ENCODE measurements at places on chromosomes 7 and 10.

DNA sequence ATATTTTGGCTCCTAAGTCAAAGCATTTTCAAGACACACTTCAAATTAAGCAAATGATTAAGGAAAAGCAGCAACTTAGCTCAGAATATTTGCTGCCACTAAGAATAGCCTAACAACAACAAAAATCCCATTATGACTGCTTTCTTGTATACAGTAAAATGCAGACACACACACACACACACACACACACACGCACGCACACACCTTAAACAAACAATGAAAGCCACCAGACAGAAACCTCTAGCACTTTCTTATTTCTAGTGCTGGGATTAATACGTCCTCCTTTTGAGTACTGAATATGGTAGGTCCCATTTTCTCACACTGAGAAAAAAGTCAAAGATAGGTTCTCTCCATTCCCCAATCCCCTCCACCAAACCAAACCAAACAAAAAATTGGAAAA lies 23.4 kb upstream of the FEZF1 start:
- no peak for DNase-seq

DNA sequence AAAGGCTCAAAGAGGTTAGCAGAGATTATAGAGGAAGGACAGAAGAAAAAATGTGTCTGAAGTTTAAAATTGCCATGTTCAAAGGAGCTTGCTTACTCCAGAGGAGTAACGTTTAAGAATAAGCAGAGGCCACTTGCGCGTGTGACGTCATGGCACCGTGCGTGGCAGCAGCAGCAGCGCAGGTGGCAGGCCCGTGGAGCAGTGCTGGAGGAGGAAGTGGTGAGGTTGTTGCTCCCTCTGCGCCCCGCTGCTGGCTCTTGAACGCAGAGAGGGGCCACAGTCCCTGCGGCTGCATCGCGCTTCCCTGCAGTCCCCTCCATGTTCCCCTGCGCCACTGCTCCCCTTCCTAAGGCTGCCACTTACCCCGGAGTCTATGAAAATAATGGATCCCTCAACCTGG lies 37.5 kb downstream of the GDI2 start:
- DNase-seq, result peak; percentile 72

GRCh38 chr10:35453855-35454532 lies 117.7 kb downstream of the CCNY start:
- DNase-seq, result no peak

- no peak for DNase-seq
Observed at GRCh38 chr7:134122980-134123379, 4.2 kb upstream of the LRGUK start.

DNA sequence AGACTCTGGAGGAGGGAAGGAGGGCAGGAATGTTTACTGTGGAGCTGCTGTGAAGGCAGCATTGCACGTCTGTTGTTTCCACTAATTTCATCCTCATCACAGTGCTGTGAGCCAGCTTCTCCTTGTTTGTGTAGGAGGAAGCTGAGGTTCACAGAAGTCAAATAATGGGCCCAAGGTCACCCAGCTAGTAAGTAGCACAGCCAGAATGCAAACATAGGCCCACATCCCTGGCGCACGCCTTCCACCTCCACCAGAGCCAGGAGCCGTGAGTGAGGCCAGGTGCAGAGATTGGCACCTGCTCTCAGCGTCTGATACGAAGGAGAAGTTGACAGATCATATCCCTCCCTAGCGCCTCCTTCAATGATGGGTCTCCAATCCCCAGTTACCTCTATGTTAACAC lies 93.6 kb downstream of the HTR5A start:
- no peak for DNase-seq

- DNase-seq, result no peak
Observed at GRCh38 chr10:126197036-126197543, 191.2 kb downstream of the ADAM12 start.

DNA sequence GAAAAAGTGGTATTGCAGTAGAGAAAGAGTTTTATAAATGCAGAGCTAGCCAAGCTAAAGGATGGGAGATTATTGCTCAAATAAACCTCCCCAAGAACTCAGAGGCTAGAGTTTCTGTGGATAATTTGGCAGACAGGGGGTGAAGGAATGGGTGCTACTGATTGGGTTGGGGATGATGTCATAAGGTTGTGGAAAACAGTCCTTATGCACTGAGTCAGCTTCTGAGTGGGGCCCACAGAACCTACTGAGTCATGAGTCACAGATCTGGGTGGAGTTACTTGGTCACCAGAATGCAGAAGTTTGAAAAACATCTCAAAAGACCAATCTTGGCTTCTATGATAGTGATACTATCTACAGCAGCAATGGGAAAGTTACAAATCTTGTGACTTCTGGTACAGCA lies 1146.7 kb downstream of the TYW1 start:
- DNase-seq, result no peak

GRCh38 chr10:47358457-47358856 lies 10.3 kb downstream of the RBP3 start:
- DNase-seq, result no peak

DNA sequence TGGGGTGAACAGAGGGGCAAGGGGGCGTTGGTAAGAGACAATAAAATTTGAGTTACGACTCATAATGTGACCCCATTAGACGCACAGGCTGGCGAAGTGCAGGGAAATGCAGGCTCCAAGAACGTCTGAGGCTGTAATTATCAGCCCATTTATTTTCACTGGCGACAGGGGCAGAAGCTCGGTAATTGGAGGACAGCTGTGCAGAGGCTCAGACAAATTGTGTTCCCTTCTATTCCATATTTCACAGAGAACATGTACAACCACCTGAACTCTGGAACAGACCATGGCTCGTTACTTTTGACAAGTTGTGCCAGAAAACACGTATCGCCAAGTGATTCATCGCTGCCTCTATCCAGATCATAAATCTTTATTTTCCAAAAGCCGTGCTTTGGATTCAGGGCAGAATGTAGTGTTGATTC lies 137.3 kb upstream of the FRMD4A start:
- DNase-seq, result no peak

GRCh38 chr10:37747081-37747480 lies 110.3 kb downstream of the ZNF248 start:
- no peak for DNase-seq

DNA sequence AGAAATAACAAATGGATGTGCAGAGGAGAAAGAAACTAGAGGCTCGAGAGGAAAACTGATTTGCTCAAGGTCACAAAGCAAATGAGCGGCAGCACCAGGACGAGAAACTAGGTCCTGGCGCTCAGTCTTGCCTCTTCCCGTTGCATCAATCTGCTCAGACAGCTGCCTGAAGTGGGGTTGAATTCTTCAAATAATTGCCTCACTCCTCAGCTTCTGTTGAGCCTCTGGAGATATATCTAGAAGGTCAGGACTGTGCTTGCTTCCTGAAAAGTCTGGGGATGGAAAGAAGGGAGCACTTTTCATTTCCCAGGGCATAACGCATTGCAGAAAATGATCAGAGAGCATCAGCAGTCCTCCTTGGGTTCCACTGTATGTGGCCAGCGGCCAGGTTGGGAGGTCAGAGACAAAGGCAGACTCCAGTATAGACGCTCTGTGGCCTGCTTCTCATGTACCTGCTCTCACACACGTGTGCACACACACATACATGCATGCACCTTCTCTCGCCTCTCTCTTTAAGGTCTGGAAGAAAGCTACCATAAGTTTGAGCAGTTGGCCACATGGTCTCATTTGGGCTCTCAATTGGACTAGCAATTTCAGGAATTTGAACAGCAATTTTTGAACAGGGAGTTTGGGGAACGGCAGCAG lies 83.7 kb upstream of the DUSP5 start:
- DNase-seq, result no peak

DNA sequence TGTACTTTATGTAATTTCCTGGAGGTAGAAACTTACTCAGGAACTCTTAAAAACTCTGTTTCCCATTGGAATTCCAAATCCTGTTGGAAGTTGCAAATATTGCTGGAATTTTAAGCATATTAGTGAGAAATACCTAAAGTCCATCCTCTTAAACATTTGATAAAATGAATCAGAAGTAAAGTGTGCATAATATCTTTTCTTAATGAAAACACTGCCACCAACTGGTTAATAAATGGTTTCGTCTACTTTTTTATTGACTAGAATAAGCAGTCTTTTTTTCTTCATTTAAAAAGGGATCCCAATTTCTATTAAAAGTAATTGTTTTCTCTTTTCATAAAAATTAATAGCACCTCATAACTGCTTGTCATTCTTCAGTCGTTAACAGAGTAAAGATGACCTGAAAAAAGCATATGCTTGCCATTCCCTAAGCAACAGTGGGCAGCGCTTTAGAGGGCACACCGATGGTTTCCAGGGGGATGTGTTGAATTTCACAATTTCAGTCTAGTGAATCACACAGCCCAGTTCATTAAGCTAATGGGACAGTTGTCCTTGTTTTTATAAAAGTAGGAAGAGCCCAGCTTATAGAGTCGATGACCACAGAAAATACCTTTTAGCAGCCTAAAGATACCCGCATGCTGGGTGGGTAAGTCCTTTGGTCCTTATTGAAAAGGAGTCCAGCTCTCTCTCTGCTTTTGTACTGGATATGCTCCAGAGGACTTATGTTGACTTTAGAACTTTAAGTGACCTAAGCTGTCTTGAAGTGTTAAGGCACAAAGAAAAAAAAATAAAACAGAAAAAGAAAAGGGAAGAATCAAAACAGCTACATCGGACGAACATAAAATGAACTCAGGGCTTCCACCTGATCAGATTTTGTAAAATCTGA lies 28.5 kb downstream of the NPS start:
- no peak for DNase-seq

DNA sequence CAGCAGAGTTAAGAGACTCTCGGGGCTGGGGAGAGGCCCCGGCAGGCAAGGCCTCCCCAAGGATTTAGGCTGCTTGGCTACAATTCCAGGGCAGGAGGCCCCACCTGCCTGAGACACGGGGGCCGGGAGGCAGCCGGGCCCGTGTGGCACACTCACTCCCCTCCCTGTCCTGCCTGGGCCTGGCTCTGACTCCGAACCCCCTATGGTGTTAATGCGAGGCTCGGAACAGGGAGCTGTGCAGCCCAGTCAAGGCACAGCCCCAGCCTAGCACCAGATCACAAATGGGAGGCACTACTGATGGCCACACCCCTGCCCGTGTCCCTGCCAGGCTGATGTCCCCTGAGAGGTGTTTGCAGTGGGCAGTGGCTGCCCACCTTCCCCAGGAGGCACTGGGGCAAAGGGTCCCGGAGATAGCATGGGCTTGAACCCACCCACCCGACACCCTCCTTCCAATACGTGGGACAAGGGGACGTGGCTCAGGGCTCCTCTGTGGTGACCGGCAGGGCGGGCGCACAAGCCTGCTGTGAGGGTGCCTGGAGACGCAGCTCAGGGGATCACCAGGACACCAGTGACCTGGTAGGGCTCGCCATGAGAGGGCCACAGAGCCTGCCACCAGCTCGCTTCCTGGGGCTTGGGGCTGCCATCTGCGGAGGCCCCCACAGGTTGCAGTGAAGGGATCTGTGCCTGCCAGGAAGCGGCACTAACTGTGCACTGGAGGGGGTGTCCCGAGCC lies 37.0 kb downstream of the DPYSL4 start:
- no peak for DNase-seq

DNA sequence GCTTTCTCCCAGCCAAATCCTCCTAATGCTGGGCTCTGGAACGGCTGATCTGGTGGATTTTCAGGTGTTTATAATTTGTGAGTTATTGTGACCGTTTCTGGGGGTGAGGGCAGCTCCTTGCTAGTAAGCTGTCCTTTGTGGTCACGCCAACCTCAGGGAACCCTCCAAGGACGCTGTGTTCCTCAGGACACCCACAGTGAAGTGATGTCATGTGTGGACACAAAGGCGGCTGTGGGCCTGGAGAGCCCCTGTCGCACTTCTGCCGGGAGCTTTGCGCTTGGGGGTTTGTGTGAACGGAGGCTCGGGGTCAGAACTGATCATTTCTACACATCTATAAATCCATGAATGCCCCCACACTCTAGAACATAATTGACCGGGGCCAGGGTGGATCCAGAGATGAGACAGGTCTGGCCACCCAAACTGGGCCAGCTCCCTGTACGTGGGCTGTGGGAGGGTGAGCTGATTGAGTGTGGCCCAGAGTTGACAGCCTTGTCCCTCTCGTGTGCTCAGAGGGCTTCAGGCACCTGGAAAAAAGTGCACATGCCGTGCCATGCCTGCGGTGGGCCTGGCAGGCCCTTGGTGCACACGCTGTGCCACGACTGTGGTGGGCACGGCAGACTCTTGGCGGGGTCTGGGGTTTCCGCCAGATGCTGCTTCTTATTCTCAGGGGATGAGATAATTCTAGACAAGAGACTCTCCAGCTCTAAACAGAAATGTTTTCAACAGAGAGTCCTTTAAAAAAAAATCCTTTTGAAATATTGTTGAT lies 130.2 kb downstream of the VIPR2 start:
- DNase-seq, result no peak

DNA sequence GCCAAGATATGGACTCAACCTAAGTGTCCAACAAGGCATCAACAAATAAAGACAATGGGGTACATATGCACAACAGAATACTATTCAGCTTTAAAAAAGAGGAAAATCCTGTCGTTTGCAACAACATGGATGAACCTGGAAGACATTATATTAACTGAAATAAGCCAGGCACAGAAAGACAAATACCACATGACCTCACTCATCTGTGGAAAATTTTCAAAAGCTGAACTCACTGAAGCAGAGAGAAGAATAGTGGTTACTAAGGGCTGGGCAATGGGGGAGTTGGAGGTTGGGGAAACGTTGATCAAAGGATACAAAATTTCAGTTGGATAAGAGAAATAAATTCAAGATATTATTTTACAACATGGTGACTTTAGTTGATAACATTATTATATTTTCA lies 221.4 kb upstream of the PITRM1 start:
- DNase-seq, result no peak

GRCh38 chr7:1535100-1535458 lies 4.6 kb downstream of the MAFK start:
- DNase-seq, result no peak

- DNase-seq, result no peak
Observed at GRCh38 chr10:29537799-29538198, 97.0 kb downstream of the SVIL start.

- DNase-seq, result no peak
Observed at GRCh38 chr7:70585071-70585470, 546.9 kb upstream of the GALNT17 start.

GRCh38 chr10:7659560-7659959 lies 7.2 kb downstream of the ITIH5 start:
- no peak for DNase-seq

GRCh38 chr10:38025283-38025682 lies 14.8 kb downstream of the ZNF33A start:
- DNase-seq, result no peak

DNA sequence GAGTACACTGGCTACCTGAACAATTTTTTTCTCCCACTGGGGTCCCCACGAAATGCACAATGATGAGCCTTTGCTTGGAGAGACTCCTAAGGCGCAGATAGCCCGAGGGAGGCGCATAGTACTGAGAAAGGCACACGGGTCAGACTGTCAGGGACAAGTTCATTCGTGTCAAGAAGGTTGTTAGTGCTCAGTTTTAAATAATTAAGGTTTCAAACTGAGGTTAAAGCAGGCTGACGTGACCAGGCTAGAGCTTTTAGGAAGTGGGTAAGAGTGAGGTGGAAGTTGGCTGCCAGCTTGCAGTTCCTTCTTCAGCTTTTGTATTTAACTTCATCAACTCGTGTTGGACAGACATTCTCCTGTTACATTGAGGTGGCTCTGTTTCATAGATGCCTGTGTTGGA lies 31.6 kb downstream of the RBM33 start:
- DNase-seq, result no peak

- peak; percentile 35 for DNase-seq
Observed at GRCh38 chr10:22437620-22438588, 92.6 kb downstream of the SPAG6 start.

GRCh38 chr7:31056775-31057346 lies 4.8 kb downstream of the ADCYAP1R1 start:
- DNase-seq, result no peak
